ENCODE measurements at places on chromosomes 4 and X. TPM values are rescaled to one million over a fixed set of nuclear protein-coding genes. Genes with fewer than 3 reads are reported as not detected.

- DNase-seq: no peak
Observed at GRCh38 chrX:153686711-153687110, 1.0 kb upstream of the SLC6A8 start.

DNA sequence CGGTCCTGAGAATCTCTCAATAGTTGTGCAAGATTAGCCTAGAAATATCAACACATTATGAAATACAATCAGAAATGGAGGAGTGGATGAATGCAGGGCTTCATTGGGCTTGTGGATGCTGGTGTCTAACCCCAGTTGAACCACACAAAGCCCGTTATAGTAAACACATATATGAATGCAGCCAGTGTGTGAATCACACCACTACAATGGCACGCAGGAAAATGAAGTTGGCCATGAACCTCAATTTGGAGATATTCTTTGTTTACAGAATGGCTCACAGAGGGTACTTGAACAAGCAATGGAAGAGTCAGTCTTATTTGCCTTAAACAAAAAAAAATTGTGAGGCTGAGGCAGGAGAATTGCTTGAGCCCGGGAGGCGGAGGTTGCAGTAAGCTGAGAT lies 57.8 kb downstream of the SOD3 start:
- DNase-seq: no peak

DNA sequence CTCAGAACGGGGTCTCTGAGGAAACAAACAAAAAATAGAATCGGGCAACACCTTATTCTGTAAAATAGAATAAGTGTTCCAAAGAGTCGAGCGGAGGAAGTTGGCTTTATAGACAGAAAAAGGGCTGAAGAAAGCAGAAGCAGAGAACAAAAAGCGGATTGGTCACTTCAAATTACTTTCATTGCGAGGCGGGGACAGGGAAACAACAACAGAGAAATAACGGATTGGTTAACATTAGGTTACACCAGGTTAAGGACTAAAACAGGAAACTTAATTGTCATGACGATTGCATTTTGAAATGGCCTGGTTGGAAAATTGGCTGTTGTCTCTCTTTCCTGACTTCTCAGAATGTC lies 433 bp upstream of the COQ2 start:
- peak; percentile 34 for DNase-seq

- DNase-seq: no peak
Observed at GRCh38 chr4:123510221-123510620, 113.6 kb downstream of the SPRY1 start.

- no peak for DNase-seq
Observed at GRCh38 chr4:3402491-3403347, 39.0 kb upstream of the HGFAC start.

- no peak for DNase-seq
Observed at GRCh38 chr4:16745887-16746286, 152.6 kb downstream of the LDB2 start.

DNA sequence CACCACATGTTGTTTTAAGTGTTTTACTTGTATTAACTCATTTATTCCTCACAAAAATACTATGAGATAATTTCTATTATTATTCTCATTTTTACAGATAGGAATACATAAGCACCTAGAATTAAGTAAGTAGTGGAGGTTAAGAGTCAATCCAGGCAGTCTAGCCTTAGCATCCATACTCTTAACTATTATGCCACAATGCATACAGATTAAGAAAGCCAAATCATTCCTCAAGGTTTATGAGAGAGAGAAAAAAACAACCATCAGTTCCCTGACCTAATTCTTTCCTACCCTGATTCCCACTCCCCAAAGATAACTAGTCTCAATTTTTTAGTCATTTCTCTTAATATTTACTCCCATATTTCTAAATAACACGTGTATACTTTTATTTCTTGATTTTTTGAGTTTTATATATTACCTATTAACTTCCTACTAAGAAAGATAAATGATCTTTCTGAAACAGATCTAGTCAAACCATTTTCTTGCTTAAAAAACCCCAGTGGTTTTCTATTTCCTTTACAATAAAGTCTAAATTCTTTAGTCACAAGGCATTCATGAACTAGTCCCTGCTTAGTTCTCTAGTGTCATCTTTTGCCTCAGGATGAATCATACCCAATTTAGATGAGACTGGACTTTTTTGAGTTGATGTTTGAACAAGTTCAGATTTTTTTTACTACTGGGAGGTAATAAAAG lies 16.0 kb downstream of the UBA6 start:
- DNase-seq: peak; percentile 64

DNA sequence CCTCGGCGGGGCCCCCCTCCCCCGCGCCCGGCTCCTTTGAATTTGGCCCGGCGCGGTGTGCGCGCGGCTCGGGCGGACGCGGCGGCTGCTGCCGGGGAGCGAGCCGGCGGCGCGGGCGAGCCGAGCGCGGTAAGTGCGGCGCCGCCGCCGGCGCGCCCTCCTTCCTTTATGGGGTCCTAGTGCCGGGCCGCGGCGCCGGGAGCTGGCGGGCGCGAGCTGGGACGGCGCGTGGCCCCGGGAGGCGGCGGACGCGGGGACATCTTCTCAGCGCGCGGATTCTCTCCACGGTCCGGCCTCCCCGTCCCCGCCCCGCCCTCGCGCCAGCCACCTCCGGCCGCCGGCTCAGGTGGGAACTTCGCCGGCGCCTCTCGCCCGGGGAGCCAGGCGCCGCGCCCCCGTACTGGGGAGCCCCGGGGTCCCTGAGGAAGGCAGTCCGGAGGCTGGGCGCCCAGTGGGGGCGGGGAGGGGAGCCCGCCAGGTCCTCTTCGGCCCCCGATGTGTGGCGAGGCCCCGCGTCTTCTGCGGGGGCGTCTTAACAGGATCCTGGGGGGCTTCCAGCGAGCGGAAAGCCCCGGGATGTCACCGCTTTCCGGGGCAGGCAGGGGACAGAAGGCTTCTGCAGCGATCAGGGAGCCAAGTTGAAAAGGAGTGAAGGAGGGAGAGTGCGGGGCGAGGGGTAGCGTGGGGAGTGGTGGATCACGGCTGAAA lies 98.4 kb upstream of the TENM3 start:
- no peak for DNase-seq

- DNase-seq: no peak
Observed at GRCh38 chrX:154458116-154458953, at the start of gene PLXNA3. PLXNA3 (plus strand) TSS chrX:154458281; CDS start chrX:154460184, 1,903 bp downstream.

DNA sequence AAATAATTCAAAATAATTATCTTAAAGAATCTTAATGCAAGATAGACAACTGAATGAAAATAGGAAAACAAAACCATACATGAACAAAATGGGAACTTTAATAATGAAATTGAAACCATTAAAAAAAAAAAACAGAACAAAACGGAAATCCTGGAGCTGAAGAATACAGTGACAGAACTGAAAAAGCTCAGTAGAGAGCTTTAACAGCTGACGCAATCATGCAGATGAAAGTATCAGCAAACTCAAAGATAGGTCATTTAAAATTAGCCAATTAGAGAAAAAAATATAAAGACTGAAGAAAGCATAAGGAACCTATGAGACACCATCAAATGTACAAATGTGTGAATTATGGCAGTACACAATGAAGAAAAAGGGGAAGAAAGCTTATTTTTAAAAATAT lies 18.8 kb downstream of the SLC25A31 start:
- no peak for DNase-seq

DNA sequence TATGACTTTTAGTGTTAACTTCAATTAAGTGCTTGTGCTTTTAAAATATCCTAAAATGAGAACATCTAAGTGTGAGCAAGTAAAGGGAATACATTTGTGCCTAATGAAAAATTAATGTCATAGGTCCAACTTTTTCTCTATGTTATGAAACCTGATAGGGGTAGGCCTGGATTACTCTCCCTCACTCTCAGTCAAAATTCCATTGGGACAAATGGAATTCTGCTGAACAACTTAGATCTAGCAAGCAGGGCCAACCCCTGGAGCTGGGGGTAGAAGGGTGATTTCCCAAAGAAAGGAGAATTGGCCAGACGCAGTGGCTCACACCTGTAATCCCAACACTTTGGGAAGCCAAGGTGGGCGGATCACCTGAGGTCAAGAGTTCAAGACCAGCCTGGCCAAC lies 67.4 kb downstream of the EDNRA start:
- no peak for DNase-seq

Gene HSFX3
- not detected for total RNA-seq

- no peak for DNase-seq
Observed at GRCh38 chrX:56797574-56798338, 68.7 kb downstream of the NBDY start.

DNA sequence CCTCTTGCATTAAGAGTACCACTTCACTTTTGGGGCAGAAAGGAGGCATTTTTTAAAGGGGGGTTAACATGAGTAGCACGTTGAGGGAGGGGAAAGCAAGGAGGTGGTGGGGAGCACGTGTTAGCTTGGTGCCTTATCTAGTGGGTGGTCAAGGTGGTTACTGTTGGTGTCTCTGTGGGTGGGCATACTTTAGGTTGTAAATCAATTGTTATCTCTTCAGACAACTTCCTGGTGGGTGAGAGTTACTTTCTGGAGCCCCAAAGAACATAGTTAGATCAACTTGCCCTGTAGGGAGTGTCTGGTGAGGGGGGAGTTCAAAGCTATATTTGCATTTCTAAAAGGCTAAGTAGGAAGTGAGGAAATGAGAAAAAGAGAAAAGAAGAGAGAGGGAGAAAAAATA lies 297.7 kb upstream of the CLNK start:
- DNase-seq: no peak

DNA sequence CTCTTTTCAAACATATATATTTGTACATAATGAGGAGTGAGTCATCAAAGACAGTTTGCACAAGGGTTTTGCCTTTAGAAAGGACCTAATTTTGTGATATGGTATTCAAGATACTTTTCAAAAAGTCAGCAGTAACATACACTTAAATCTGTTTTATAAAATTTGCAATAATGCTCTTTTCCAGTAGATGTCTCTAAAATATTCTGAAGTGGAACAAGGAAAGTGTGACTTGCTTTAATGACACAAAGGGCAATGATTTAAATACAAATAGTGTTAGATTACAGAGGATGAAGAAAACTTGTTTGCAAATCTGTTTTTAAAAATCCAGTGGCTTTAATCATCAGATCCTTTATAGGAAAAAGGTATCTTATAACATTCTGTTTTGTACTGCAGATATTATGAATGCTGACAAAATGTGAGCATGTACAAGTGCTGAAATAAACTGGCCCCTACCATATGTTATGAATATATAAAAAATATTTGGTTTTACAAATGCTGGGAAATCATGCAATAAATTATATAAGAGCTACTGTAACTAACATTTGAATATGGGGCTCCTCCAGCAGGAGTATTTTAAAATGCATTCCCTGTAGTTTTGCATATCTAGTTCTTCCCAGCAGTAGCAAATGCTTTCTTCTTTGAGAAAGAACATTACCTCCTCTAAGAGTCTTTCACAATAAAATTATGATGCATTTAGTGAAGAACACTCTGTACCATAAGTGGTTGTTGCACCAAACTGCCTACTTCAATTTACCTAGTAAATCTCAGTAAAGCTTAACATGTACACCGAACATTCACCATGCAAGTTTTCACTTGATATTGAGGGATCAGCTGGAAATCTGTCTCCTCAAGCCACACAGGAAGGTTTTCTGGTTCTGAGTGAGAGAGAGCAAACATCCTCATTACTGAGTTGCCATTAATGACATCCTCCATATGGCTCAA lies 20.2 kb downstream of the MMRN1 start:
- DNase-seq: no peak

- no peak for DNase-seq
Observed at GRCh38 chr4:124018383-124019317, 622.1 kb downstream of the SPRY1 start.

DNA sequence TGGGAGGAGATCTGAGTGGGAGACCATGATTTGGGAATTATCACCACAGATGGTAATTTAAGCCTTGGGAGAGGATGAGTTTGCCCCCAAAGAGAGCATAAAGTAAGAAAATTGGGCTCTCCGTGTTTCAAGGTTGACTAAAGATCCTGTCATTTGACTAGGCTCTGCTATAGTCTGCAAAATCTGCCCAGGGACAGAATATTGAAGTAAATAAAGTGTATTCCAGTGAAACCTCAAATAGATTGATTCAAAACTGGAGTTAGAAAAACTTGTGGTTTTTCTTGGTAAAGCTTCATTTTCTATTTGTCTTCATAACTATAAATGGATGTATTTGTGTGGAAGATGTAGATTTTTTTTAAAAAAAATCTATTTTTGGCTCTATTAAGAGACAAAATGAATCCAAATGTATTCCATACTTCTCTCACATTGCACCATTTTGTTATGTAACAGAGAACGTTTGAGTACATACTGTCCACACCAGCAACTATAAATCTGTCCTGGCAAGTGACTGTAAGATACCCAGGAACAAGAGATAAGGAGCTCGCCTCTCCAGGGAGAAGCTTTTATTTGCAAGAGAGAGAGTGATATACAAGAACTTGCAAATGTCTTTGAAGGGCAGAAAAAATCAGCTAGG lies 170.2 kb downstream of the CBR4 start:
- DNase-seq: no peak

DNA sequence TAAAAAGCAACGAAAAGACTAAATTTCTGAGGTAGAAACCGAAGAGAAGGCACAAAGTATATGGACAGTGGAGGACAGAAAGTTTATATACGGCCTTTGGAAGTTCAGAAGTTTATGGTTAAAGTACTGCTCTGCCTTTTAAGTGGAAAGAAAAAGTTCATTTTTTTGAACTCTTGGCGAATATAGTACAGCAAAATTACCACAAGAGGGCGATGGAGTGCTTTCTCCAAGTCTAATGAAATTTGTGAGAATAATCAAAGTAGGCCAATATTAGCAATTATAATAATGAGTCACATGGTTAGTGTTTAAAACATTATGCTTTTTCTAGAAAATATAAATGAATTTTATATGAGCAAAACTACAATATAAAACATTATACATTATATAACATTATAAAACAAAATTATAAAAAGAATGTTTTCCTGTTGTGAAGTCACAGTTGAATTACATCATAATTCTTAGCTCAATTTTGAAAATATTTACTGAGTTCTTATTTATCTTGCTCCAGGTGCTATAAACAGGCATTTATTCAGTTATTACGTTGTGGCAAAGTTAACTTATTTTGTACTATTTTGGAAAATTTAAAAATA lies 136.2 kb upstream of the BMPR1B start:
- DNase-seq: no peak

- peak; percentile 14 for DNase-seq
Observed at GRCh38 chr4:160510928-160511327, 1408.0 kb downstream of the RAPGEF2 start.

- DNase-seq: no peak
Observed at GRCh38 chrX:31199840-31200114, 127.9 kb upstream of the FTHL17 start.

Data from foreskin keratinocyte (primary cell).